ENCODE measurements at places on chromosomes 1 and 21.

GRCh38 chr1:81664341-81664740 lies 136.4 kb upstream of the ADGRL2 start:
- no peak for DNase-seq

DNA sequence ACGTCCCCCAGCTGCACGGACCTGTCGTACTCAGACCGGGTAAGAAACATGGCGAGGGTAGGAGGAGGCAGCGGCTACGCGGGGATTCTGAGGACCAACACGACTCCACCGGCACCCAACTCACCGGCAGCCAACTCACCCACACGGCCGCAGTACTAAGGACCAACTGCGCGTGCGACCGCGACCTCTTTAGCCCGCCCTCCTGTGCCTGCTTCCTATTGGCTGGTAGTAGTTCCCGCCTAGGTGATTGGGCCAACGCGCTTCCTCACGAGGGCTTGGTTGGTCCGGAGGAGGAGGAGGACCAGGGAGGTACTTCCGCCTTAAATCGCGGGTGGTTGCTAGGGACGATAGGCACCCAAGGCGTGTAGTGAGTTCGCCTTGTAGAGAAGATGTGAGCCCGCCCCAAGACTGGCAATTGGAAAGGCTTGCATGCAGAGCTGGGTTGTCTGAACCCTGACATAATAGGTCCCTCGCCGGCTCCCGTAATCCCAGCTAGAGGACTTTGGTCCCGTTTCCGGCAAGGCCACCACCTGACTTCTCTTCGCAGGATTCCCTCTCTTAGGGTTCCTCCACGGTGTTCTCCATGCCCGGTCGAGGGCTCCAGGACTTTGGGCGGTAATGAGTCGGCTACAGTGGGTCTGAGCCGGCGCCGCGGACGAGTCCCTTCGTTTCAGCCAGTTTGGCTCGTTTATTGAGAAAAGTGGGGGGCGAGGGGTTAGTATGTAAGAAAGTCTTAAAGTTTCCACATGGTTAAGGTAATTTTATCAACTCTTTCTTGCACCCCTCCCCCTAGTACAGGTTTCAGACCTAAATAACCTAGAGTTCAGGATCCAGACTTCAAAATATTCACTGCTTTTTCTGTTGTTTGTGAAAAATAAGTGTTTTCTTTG lies at the start of gene PSMA5:
Gene PSMA5 (minus strand): TSS at position 168 of the 890 bp plus-strand sequence. CDS start 118 bp downstream, at position 50.
- peak; percentile 60 for DNase-seq

DNA sequence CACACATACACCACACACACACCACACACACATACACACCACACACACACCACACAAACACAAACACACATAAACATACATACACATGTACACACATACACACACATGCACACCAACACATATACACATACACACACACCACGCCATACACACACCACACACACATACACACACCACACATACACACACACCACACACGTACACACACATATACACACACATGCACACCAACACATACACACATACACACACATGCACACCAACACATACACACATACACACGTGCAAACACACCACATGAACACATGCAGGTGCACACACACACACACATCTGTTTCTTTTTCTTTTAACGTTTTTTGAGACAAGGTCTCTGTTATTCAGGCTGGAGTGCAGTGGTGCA lies 41.0 kb upstream of the SLC45A1 start:
- DNase-seq = no peak

GRCh38 chr1:234972411-234973191 lies 156.0 kb downstream of the TOMM20 start:
- DNase-seq = no peak

DNA sequence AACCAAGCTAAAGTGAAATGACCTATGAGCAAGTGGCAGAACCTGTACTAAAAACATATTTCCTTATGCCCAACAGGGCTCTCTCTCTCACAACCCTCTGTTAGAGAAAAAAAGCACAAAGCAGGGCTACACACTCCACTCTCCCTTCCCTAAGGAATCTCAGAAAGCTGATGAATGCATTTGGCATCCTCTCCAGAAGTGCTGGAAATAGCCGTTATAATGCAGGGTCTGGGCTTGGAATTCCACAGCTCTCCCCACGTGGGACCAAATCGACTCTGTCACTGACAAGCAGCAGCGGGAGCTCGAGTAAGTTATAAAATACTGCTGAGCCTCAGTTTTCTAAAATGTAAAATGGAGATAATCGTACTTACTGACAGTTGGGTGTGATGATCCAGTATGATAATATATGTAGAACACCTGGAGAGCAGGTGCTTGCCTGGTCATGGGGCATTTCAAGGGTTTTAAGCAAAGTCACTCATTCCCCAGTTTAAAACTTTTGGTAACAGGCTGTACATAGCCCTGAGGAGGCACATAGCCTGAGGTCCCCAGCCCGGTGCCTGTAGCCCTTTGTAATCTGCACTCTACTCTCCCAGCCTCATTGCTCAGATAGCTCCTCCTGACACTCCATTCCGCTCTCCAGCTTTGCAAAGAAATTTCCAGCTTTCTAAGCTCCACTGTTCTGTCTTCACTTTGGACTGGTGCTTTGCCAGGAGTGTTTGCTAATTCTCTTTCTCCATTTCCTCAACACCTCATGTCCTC lies 175.6 kb upstream of the DAB1 start:
- no peak for DNase-seq

GRCh38 chr1:247331172-247331524 lies 519 bp downstream of the ZNF496 start:
- DNase-seq = peak; percentile 65

- no peak for DNase-seq
These were observed 15.3 kb downstream of the VPS13D start for GRCh38 chr1:12245116-12245515.

DNA sequence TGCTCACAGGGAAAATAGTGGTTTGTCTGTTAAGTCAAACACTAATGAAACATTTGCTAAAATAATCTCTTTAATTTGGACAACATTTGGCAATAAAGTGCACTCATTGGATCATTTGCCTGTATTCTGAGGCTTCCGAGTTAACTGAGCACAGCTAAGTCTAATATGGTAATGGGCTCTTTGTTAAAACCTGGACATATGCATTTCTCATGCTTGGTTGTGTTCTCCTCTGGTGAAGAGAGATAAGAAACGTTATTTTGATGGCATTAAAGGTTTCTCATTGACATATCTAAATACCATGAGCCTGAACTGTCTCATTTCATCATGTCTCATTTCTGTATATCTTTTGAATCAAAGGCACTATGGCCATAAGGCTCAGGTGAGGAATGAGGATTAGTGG lies 13.4 kb upstream of the NRIP1 start:
- no peak for DNase-seq

GRCh38 chr1:12400027-12400693 lies 170.3 kb downstream of the VPS13D start:
- no peak for DNase-seq

DNA sequence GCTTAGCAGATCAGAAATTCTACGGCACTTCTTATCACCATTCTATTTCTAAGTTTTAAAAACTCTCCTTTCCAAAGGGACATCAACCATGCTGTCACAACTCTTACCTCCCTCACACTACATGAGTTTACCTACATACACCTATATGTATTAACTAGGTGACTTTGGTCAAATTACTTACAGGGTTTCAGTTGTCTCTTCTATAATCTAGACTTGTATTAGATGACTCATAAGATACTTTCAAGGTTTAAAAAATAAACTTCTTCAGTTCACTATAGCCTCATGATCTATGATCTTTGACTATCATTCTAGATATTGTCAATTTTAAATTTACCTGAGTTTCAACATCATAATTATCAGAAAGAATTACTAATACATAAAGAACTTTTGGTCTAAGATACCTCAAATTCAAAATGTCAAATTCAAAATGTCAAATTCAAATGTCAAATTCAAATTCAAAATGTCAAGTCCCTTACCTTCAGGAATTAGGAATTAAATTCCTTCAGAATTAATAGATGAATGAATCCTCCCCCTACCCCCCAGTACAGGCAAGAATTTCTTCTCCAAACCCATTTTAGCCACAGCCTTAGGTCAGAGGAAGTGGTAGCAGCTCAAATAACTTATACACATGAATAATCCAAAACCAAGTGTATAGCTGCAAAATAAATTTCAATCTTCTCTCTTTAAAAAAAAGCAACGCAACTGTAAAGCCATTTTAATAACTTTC lies 31.1 kb downstream of the OTUD7B start:
- no peak for DNase-seq

DNA sequence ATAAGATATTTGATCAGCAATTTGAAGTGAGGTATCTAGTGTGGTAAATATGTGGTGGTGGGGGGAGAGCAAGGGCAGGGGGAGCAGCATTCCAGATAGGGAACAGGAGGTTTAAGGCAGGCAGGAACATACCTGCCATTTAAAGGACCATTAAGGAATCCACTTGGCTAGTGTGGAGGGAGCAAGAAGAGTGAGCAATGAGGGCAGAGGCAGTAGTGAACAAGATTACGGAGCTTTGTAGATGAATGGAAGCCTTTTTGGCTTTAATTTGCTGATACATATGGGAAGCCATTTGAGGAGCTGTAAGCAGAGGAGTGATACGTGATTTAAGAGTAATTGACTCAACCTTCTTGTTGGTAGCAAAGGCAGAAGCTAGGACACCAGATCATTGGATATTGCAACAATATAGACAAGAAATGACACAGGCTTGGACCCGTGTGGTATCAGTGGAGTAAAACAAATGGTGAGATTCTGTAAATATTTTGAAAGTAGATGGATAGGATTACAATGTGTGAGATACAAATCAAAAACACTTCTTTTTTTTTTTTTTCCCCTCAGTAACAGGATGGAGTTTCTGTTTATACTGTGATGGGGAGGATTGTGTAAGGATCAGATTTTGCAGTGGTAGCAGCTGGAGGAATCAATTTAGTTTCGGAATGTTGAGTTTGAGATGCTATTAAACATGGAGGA lies 73.8 kb upstream of the B3GALT2 start:
- DNase-seq = no peak

DNA sequence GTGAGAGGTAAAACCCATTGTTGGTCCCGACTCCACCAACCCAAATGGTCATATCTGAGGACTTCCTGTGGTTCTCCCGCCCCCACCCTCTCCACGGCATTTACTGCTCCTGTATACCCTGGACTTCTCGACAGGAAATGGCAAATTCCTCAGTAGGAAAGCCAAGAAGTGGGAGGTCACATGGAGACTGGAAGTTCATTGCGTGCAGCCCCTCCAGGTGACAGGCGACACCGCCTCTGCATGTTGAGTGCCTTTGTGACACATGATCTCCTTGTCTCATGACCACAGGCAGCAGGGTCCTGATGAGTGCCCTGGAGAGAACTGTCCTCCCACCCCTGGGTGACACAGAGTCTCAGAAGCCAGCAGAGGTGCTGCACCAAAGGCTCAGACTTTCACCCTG lies 24.2 kb downstream of the ERG start:
- no peak for DNase-seq

GRCh38 chr21:37407719-37408420 lies 41.3 kb downstream of the DYRK1A start:
- DNase-seq = no peak

DNA sequence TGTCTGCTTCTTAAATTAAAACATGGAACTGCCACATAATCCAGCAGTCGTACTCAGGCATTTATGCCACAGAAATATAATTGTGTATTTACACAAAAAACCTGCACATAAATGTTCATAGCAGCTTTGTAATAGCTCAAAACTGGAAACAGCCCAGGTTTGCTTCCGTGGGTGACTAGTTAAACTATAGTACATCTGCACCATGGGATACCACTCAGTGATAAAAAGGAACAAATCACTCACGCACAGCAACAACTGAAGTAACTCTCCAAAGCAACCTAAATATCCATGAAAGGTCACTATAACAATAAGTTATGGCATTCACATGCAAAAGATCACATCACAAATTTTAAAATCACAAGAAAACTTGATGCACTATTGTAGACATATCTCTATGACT lies 64.4 kb downstream of the KCNT2 start:
- no peak for DNase-seq

DNA sequence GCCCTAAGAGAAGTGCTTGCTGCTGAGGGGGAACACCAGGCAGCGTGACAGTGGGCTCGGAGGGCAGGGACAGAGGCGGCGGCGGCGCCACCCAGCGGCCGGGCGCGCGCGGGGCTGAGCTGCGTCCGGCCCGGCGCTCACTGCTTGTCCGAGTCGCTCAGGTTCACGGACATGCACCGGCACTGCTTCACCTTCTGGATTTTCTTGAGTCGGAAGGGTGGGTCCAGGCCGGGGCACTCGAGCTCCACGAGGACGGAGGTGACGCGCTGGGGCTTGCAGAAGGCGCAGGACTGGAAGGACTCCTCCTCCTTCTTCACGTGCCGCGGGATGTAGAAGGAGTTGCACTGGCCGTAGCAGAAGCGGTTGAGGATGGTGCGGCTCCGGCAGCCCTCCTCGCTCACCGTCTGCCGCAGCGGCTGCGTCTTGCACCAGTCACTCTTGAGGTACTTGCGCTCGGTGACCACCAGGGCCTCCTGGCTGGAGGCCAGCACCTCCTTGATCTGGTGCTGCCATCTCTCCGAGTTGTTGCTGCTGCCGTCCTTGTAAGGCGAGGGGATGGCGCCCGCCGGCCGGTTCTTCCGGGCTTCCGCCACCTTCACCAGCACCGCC lies 119.0 kb downstream of the GREM2 start:
- DNase-seq = peak; percentile 86

DNA sequence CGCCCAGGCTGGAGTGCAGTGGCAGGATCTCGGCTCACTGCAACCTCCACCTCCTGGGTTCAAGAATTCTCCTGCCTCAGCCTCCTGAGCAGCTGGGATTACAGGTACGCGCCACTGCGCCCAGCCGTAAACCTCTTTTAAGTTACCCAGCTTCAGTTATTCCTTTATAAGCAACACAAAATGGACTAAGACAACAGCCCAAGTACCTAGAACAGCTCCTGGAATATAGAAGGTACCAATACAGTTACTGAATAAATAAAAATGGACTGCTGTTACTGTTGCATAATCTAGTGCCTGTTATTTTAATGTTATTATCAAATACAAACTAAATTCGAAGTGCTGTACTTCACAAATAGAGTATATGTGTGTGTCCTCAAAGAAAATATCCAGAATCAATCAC lies 17.1 kb downstream of the RNF115 start:
- no peak for DNase-seq

- DNase-seq = no peak
These were observed 39.8 kb downstream of the TGFBR3 start for GRCh38 chr1:91846007-91846638.

- DNase-seq = no peak
These were observed 6.2 kb downstream of the CPLANE2 start for GRCh38 chr1:16230744-16231143.

DNA sequence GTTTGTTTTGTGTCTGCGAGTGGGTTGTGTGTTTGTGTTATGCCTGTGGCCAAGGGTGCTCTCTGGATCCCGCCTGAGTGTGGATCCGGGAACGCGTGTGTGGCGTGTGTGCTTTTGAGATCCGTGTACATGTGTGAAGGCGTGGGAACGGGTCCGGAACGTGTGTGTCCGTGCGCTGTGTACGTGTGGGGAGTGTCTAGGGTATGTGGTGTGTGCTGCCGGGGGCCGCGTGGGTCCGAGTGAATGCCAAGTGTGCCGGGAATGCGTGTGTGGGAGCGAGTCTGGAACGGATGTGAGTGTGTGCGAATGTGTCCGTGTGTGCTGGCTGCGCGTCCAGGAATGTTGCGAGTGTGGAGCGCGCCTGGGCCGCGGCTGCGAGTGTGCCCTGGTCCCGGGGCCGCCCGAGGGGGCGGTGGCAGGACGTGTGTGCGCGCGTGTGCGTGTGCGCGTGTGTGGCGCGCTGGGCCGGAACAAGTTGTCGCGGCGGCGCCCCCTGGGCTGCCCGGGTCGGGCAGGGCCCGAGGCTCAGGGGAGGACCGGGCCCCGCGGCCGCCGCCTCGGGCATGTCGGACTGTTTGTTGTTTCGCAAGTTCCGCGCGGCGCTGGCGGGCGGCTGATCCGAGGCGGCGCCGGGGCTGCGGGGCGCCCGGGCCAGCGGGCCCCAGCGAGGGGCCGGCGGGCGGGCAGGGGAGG lies 953 bp downstream of the PTPRU start:
- peak; percentile 33 for DNase-seq

- peak; percentile 75 for DNase-seq
These were observed at the start of gene CDC7 for GRCh38 chr1:91500756-91501522. Gene CDC7 (plus strand): TSS chr1:91500851. CDS start chr1:91501717, 866 bp downstream.
